SJSA1 (cell line): ENCODE measurements at places on chromosomes 2 and 18. TPM values are rescaled to one million over a fixed set of nuclear protein-coding genes. Genes with fewer than 3 reads are reported as not detected.

- no peak overlapping the region for H3K4me3 ChIP-seq
- H3K4me1 ChIP-seq: peaks cover 17% of the 10 kb centered on the region
- no peak for DNase-seq
- no peak overlapping the region for H3K27ac ChIP-seq
These were observed 27.3 kb downstream of the DCDC2C start for GRCh38 chr2:3730646-3731045.

The NDUFB3 gene
- total RNA-seq: 174 and 315 TPM in 2 replicates

The ACAA2 gene
- total RNA-seq: 144 and 157 TPM in 2 replicates

- H3K27me3 ChIP-seq: no peaks in the 10 kb centered on the region
- no peak for DNase-seq
- H3K27ac ChIP-seq: no peak overlapping the region
- no peak overlapping the region for H3K4me3 ChIP-seq
- no peaks in the 10 kb centered on the region for H3K4me1 ChIP-seq
- H3K36me3 ChIP-seq: no peaks in the 10 kb centered on the region
These were observed 10.9 kb upstream of the EIF2AK2 start for GRCh38 chr2:37167636-37168180.

- H3K4me3 ChIP-seq: no peak overlapping the region
- no peak for DNase-seq
- H3K36me3 ChIP-seq: no peaks in the 10 kb centered on the region
- H3K27me3 ChIP-seq: 0 out of 2 replicates have a peak, but pooled peaks cover 3% of the 10 kb centered on the region
- H3K4me1 ChIP-seq: no peaks in the 10 kb centered on the region
- no peak overlapping the region for H3K27ac ChIP-seq
These were observed 232.3 kb downstream of the RIT2 start for GRCh38 chr18:42883169-42883568.

GRCh38 chr2:26609839-26610277 lies 31.3 kb downstream of the CIB4 start:
- no peaks in the 10 kb centered on the region for H3K36me3 ChIP-seq
- no peak overlapping the region for H3K27ac ChIP-seq
- peak; percentile 31 for DNase-seq
- H3K4me3 ChIP-seq: no peak overlapping the region
- no peaks in the 10 kb centered on the region for H3K4me1 ChIP-seq

GRCh38 chr2:180033993-180034894 lies 27.1 kb upstream of the CWC22 start:
- no peak overlapping the region for H3K4me3 ChIP-seq
- H3K27me3 ChIP-seq: no peaks in the 10 kb centered on the region
- no peak overlapping the region for H3K27ac ChIP-seq
- DNase-seq: no peak

GRCh38 chr2:155839991-155840390 lies 492.5 kb downstream of the NR4A2 start:
- H3K4me1 ChIP-seq: no peaks in the 10 kb centered on the region
- no peaks in the 10 kb centered on the region for H3K36me3 ChIP-seq
- no peak overlapping the region for H3K27ac ChIP-seq
- H3K27me3 ChIP-seq: no peaks in the 10 kb centered on the region

The LHCGR gene
- total RNA-seq: not detected in 2 replicates

DNA sequence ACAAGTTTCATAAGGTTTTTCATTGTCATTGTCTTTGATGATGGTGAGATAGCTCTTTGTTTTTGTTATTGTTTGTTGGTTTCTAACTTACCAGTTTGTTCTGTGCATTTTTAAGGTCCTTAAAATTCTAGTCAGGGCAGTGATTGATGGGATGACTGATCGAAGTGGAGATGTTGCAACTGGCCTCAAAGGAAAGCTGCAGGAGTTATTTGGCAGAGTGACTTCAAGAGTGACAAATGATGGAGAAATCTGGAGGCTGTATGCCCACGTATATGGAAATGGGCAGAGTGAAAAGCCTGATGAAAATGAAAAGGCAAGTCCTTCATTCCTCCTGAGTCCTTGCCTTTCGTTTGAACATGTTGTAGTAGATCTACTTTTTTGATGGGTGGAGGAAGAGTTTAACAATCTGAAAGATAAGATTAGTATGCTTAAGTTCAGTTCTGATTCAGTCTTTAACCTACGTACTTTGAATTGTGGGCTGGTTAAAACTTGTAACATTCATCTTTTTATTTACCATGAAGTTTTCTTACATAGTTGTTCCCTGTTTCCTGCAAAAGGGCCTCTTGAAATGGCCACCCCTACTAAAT lies 135.8 kb upstream of the LTBP1 start:
- H3K4me1 ChIP-seq: peaks cover 5% of the 10 kb centered on the region
- no peaks in the 10 kb centered on the region for H3K27me3 ChIP-seq
- no peak overlapping the region for H3K4me3 ChIP-seq
- H3K36me3 ChIP-seq: peaks cover 7% of the 10 kb centered on the region; the same call in 1 of the 2 replicates
- H3K27ac ChIP-seq: no peak overlapping the region

DNA sequence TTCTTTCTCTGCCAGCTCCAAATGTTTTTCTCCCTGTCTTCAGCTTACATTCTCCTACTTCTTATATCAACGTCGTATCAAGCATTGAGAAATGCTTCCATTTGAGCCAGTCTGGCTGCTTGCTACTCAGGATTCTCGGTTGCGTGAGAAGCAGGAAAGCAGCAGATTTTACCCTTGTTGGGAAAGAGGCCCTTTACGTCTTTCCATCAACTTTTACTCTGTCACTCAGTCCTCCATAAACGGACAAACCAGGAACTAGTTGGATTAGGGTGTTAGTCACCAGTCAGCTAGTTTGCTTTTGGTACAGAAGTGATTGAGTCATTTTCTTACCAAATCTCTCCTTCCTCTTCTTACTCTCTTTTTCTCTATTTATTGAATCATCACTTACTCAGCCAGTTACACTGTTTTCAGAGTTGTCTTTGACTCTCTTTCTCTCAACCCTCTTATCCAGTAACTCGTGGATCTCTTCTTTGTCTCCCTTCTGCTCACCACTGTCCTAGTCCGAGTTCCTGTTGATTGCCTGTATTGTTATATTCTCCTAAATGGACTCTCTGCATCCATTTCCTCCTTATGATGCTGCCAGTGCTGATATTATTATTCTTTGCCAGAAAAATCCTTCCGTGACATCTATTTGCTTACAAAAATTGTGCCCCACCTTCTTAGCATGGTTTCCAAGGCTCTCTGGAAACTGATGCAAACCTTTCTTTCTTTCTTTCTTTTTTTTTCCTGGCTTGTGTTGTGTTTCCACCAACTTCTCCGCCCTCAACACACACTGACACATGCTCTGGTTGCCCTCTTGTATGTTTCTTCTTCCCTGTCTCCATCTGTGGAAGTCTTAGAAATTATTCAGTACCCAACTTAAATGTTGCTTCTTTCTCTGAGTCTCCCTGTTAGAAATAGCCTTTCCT lies 61.5 kb downstream of the VRK2 start:
- H3K4me3 ChIP-seq: peak overlapping the region; percentile 8
- DNase-seq: peak; percentile 68
- H3K27ac ChIP-seq: peak overlapping the region; percentile 61
- H3K27me3 ChIP-seq: no peaks in the 10 kb centered on the region
- no peaks in the 10 kb centered on the region for H3K36me3 ChIP-seq
- H3K4me1 ChIP-seq: peaks cover 28% of the 10 kb centered on the region

GRCh38 chr18:48923746-48924629 lies 26.8 kb downstream of the SMAD7 start:
- DNase-seq: peak; percentile 64
- no peaks in the 10 kb centered on the region for H3K27me3 ChIP-seq
- peaks cover 71% of the 10 kb centered on the region for H3K4me1 ChIP-seq
- H3K36me3 ChIP-seq: peaks cover 90% of the 10 kb centered on the region
- H3K27ac ChIP-seq: peak overlapping the region; percentile 36; the same call in 1 of the 2 replicates

GRCh38 chr2:64612575-64613195 lies 41.0 kb downstream of the SERTAD2 start:
- no peaks in the 10 kb centered on the region for H3K4me1 ChIP-seq
- no peak overlapping the region for H3K4me3 ChIP-seq
- DNase-seq: no peak
- no peak overlapping the region for H3K27ac ChIP-seq

- no peaks in the 10 kb centered on the region for H3K4me1 ChIP-seq
- no peak for DNase-seq
- H3K4me3 ChIP-seq: no peak overlapping the region
- no peaks in the 10 kb centered on the region for H3K27me3 ChIP-seq
- no peaks in the 10 kb centered on the region for H3K36me3 ChIP-seq
These were observed 672.3 kb upstream of the REG3G start for GRCh38 chr2:78353168-78353567.

DNA sequence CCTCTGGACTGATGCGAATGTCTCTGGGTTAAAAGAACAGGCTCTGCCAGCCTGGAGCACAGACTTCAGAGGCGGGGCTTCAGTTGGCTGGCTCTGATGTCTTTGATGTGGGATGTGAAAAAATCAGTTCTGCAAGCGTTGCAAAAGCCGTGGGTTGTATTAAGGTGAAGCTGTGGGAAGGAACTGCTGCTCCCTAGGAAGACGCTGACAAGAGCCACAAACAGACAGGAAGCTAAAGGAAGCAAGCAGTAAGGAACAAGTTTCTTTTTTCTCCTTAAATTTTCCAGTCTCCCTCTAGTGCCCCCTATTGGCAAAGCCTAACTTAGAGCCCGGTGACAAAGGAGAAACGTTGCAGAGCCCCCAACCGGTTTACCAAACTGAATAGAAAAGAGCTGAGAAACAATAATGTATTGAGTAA lies 239.0 kb downstream of the CCDC178 start:
- no peaks in the 10 kb centered on the region for H3K4me1 ChIP-seq
- no peaks in the 10 kb centered on the region for H3K27me3 ChIP-seq
- no peak overlapping the region for H3K4me3 ChIP-seq
- no peaks in the 10 kb centered on the region for H3K36me3 ChIP-seq
- DNase-seq: peak; percentile 15

- peak overlapping the region; percentile 64 for H3K27ac ChIP-seq
- peaks cover 35% of the 10 kb centered on the region for H3K36me3 ChIP-seq
- H3K27me3 ChIP-seq: no peaks in the 10 kb centered on the region
- H3K4me3 ChIP-seq: no peak overlapping the region
- peaks cover 72% of the 10 kb centered on the region for H3K4me1 ChIP-seq
- peak; percentile 82 for DNase-seq
These were observed 56.4 kb downstream of the CRIM1 start for GRCh38 chr2:36411962-36412444.
